ENCODE measurements at places on chromosomes 1 and 21.

GRCh38 chr1:5430911-5431697, 561.1 kb downstream of the NPHP4 start:
- DNase-seq = no peak

DNA sequence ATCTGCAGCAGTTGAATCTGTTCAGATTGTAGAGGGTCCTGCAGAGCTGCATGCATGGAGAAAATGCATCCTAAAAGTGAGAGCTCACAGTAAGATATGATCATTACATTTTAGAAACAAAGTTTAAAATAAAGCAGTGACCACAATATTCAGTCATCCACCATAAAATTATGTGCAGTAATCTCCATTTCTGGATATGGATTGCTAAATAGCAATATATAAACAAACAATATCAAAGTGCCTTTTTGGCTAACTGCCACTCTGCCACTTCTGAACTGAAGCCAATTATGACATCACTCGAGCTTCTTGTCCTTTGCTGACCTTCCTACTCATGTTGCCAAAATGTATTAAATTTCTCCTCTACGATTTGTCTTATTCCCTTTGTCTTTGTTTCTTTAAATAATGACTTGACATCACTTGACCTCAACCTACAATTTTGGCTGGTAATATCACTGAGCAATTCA, 262.0 kb upstream of the CXADR start:
- DNase-seq = no peak

GRCh38 chr1:14757286-14757625, 158.8 kb downstream of the KAZN start:
- no peak for DNase-seq

- DNase-seq = no peak
Measured at GRCh38 chr1:20076710-20077461, 6.9 kb downstream of the PLA2G5 start.

DNA sequence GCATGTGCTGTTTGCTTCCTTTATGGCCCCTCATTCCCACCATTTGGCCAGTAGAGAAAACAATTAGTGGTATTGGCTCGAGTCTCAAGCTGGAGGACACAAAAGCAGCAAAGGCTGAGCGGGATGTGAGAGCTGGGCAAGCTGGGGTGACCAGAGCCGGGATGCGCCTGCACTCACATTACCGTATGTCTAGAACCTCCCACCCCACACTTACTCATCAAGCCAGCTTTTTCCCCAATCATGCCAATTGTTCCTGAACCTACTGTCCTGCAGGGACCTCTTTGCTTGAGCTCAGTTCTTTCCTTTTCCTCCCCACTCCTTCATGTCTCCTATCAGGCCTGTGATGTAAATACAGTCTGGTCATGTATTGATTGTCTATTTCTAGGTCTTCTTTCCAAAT, 45.9 kb downstream of the KIRREL1 start:
- no peak for DNase-seq

Measured in stimulated activated CD8-positive, alpha-beta memory T cell treated with anti-CD3 and anti-CD28 coated beads, Interleukin-7, amount 100 ng/mL, for 48 hours (primary cell).